T-helper 1 cell (primary cell): ENCODE measurements at places on chromosomes 16 and 17.

DNA sequence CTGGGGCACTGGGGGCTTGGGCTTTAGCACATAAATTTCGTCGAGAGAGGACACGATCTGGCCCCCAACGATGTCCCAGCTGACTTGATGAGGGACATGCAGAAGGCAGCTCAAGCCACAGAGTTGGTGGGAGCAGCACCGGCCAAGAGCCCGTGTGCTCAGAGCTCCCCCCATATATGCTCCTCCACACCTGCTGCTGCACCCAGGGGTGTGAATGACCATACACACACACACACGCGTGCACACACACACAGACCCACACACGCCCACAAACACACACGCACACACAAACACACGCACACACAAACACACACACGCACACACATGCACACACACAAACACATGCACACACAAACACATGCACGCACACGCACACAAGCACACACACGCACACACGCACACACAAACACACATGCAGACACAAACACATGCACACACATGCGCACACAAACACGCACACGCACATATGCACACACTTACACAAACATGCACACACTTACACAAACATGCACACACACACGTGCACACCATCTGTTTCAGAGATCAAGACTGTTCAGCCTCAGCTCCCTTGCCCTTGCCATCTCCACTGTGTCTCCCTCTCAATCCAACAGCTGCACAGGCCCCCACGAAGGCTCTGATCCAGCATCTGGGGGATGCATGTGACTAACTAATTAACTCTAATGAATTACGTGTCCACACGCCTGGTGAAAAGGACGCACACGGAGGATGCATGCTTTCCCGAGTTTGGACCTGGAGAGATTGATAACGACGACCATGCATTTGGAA, 85.6 kb upstream of the TNRC6C start:
- no peak for DNase-seq

- DNase-seq, result no peak
Observed at GRCh38 chr16:28321700-28322411, 29.5 kb downstream of the SBK1 start.

GRCh38 chr17:1515640-1516387, 598 bp downstream of the INPP5K start:
- no peak for DNase-seq

DNA sequence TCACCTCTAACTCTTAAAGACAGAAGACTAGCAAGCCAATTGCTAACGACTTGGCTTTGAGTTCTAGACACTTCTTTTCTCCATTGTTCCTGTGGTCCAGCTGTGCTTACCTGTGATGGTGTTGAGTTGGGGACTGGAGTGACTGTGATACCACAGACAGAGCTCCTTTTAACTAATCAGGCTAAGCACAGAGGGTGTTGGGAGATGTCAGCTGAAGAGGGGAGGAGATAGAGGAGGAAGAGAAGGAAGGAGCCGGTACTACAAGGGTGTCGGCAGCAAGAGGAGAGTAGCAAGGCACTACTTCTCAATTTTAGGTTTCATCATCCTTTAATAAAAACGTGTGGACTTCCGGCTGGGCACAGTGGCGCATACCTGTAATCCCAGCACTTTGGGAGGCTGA, 5.1 kb upstream of the MYO1D start:
- DNase-seq, result no peak

- no peak for DNase-seq
Observed at GRCh38 chr17:3647769-3648555, 11.4 kb downstream of the CTNS start.

DNA sequence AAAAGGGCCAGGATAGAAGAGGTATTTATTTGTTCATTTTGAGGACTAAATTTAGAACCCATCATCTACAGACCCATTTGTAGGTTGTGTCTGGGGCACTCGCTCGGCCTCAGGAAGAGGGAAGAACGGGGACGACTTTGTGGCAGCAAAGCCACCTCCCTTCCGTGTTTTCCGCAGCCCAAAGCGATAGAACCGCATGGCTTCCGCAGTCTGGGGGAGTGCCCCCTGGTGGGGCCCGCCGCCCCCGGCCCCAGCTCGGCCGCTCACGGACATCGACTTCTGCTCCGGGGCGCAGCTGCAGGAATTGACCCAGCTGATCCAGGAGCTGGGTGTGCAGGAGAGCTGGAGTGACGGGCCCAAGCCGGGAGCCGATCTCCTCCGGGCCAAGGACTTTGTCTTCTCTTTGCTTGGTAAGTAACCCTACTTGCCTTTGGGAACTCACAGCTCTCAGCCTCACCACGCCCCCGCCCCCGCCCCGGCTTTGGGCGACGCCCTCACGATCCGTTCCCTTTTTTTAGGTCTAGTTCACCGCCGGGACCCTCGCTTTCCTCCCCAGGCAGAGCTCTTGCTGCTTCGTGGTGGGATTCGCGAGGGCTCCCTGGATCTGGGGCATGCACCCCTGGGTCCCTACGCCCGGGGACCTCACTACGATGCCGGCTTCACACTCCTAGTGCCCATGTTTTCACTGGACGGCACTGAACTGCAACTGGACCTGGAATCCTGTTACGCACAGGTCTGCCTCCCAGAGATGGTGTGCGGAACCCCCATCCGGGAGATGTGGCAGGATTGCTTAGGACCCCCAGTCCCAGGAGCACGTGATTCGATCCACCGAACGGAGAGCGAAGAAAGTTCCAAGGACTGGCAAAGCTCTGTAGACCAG, 681 bp downstream of the TMEM102 start:
- peak; percentile 50 for DNase-seq

- DNase-seq, result no peak
Observed at GRCh38 chr17:11928436-11928835, 68.8 kb downstream of the ZNF18 start.

- no peak for DNase-seq
Observed at GRCh38 chr16:69930117-69930776, 20.9 kb upstream of the CLEC18A start.
